ENCODE measurements at places on chromosomes 12 and 14.

DNA sequence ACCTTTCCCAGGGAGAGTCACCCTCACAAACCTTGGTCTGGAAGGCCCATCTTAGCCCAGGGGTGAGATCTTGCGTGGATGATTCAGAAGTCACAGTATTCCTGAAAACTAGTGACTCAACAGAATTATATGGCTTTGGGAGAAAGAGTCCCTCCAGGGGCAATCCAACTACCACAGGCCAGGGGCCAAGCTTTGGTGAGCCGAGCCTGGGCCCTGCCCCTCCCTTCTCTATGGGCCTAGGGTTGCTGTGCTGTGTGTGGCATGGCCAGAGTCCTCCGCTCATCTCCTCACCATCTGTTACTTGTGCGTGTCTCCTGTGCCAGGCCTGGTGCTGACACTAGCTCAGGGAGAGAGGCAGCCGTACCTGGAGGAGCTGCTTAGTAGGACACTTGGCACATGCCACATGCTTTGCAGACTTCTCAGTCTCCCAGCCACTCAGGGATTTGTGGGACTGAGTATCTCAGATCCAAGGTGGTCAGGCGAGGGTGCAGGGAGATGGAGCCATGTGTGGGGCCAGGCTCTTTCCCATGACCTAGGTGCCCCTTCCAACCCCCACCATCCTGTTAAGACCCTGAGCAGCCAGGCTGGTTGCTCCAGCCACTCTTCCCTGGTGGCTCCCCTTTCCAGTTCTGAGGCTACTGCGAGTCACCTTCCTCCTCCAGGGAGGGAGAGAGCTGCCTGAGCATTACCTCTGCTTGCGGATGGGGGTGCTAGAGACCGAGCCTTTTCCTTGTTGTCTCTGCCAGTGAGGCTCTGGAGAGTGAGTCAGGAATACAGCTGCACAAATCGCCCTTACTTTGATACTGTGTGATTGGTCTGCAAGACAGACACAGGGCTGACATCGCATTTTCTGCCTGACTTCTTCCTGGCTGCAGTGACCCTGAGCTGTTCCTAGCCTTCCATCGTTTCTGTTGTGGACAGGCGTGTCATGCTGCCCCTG, 94.1 kb downstream of the SLC25A47 start:
- DNase-seq = no peak

DNA sequence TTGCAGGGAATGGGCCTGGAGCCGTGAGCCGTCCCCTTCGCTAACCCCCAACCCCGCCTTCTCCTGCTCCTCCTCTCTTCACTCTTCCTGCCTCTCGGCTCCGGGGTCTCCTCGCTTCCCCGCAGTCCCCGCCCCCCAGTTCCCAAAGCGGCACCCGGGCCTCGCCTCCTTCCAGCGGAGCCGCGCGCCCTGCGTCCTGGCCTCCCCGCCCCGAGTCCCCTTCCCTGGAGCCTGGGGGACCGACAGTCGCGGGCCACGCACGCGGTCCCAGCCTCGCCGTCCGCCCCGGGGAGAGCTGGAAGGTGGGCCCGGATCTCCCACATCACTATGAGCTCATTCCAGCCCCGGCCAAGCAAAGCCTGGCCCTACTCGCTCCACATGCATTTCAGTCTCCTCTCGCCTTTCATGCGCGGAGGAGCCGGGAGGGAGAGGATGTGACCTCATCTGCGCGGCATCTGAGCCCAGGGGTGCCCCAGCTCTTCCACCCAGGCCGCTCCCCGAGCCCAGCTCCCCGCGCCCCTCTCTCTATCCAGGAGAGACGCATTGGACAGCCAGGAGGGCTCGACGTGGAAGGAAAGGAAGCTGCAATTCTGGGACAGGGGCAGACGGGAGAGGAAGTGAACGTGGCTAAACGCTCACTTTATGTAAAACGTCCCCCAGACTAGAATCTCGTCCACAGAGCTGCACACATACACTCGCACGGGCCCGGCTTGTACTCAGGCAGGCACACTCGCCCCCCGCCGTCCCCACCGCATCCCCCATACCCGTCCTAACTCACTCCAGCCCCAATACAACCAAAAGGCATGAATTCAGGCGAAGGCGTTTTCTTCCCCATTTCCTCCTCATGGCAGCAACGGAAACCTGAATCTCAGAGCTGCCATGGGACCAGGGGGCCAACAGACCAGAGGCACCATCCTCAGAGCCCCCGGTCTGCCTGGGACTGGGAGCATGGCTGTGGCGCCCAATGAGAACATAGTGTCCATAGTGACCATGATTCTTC, 108.7 kb upstream of the CCND2 start:
- DNase-seq = peak; percentile 16

DNA sequence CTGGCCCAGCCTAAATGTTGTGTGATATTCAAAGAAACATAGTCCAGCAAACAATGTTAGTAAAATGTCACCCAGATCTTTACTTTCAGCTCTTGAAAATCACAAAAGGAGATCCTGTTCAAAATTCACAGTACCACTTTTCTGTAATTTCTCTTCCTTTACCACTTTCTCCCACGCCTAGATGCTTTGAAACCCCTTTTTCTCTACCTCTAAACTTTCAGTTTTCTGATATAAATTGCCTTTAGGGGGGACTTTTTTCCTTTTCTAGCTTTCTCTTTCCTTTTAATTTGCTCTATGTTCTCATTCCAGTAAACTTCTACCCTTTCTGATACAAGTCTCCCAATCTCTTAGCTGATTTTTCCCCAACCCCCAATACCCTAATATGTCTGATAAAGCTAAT, 101.8 kb downstream of the LMO3 start:
- no peak for DNase-seq

DNA sequence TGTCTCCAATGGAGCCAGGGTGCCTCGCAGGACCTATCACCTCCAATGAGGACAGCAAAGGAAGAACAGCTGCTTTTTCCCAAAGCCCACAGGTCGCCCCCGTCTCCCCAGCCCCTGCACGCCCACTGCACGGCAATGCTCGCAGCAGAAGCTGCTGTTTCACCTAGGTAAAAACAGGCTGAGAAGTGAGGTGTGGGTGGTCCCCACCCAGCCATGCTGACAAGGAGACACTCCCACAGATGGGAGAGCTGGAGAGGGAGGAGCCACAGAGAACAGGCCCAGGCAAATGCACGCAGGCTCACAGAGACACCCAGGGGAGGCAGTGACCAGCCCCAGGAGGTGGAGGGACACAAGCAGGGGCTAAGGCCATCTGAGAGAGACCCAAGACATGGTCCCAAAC, 10.4 kb downstream of the CFAP73 start:
- DNase-seq = no peak

DNA sequence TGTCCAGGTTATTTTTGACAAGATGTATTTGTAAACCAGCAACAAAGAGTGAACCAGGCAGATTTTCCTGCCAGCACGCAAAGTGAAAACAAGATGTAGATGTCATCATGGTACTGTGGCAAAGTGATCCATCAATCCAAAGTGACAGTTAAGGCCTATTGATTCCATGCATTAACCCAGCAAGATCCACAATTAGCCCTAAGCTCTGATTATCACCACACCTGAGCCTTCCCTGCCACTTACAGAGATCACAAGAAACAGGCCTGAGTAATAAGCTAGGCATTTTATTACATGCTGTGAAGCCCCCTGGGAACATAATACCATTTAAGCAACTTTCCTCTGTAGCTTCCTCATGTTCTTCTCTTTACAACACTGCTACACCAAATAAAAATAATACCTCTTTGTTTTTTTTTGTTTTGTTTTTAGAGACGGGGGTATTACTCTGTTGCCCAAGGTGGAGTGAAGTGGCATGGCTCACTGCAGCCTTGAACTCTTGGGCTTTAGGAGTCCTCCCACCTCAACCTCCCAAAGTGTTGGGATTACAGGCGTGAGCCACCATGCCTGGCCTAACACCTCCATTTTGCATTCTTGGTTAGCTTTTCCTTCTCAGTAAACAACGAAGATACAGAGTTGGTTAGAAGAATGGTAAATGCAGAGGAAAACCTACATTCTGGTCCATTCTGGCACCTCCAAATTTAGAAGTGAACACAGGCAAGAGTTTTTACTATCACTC, 85.5 kb downstream of the STON2 start:
- no peak for DNase-seq

GRCh38 chr12:102753802-102754201, 163.2 kb downstream of the PAH start:
- DNase-seq = no peak

DNA sequence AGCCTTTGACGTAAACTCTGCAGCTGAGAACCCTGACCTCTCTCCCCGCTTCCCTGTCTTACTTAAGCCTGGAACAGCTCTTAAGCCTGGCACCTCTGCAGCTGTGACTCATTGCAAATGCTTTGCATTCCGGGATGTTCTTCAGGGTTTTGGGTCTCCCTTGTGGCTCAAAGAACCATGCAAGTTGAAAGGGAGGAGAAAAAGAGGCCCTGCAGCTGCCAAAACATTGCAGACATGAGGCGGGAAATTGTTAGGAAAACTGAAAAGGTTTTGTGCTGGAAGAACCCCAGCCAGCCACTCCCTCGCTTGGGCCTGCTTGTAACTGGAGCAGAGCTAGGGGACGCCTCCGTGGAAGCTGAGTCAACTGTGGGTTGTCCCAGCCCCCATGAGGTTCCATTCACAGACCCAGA, 60.2 kb upstream of the FERMT2 start:
- no peak for DNase-seq

DNA sequence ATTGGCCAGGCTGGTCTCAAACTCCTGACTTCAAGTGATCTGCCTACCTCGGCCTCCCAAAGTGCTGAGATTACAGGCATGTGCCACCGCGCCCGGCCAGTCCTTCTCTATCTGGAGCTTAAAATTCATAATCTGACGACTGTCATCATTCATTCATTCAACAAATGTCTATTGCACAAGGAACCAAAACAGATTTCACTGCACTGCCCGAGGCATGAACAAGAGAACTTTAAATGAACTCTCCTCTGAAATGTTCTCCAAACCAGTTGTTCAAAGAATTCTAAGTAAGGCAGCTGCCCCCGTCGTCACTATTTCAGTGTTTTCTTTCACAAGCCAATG, 44.8 kb upstream of the METAP2 start:
- DNase-seq = no peak

DNA sequence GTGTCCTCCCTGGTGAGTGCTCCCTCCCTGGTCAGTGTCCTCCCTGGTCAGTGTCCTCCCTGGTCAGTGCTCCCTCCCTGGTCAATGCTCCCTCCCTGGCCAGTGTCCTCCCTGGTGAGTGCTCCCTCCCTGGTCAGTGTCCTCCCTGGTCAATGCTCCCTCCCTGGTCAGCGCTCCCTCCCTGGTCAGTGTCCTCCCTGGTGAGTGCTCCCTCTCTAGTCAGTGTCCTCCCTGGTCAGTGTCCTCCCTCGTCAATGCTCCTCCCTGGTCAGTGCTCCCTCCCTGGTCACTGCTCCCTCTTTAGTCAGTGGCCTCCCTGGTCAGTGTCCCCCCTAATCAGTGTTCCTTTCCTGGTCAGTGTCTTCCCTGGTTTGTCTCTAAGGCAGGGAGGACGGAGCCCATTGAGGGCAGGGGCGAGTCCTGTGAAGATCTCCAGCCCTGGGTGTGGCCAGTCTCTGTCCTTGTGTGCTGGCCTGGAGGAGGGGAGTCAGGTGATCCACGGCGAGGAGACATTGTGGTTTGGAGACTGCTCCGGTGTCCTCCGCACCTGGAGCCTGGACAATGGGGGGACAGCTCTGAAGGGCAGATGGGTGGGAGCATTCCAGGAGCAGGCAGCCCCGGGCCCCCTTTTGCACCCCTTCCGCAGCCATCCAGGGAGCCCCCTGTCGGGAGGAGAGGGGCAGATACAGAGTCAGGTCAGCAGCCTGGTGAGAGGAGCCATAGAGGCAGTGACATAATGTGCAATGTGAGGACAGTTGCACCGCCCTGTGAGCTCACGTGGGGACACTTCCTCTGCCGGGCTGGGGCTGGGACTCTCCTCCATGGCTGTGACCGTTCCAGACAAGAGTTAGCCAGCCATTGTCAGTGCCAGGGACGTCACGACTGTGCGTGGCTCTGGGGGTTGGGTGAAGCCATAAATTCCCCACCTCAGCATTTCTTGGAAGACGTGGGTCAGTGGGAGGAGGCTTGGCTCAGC, 93.4 kb downstream of the ADGRD1 start:
- DNase-seq = no peak

- DNase-seq = no peak
These were observed 12.4 kb upstream of the KRT5 start for GRCh38 chr12:52532636-52533035.

DNA sequence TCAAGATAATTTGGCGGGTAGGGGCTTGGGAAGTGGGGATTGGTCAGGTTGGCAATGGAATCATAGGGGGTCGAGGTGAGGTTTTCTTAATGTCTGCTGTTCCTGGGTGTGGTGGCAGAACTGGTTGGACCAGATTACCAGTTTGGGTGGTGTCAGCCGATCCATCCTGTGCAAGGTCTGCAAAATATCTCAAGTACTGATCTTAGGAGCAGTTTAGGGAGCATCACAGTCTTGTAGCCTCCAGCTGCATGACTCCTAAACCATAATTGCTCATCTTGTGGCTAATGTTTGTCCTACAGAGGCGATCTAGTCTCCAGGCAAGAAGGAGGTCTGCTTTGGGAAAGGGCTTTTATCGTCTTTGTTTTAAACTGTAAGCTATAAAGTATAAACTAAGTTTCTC, 868.4 kb downstream of the DIO2 start:
- DNase-seq = no peak

- no peak for DNase-seq
These were observed 19.7 kb upstream of the CD9 start for GRCh38 chr12:6180268-6181051.

- no peak for DNase-seq
These were observed 202.6 kb upstream of the FOXN3 start for GRCh38 chr14:89619596-89619995.

DNA sequence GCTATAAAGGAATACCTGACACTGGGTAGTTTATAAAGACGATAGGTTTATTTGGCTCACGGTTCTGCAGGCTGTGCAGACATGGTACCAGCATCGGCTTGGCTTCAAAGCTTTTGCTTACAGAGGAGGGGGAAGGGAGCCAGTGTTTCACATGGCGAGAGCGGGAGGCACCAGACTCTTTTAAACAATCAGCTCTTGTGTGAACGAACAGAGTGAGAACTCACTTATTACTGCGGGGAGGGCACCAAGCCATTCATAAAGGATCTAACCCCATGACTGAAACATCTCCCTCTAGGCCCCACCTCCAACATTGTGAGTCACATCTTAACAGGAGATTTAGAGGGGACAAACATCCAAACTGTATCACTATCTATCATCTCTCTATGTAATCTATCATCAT, 227.4 kb downstream of the TMEM132D start:
- no peak for DNase-seq

DNA sequence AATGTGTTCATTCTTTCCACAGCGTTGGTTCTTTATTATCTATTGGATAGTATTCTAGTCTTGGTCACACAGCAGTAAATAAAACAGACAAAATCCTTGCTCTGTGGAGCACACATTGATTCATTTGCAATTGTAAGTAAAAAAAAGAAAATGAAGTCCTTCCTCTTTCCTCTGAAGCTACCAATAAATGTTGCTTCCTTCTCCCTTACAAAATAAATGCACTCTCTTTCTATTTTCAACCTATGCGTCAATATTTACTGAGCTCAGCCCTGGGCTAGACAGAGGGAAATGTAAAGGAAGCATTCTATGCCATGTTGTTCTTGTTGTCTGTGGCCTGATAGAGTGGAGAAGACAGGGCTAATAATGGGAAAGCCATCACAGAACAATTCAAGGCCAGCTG, 2.9 kb downstream of the ABHD12B start:
- DNase-seq = no peak
